Activated CD4-positive, alpha-beta T cell treated with anti-CD3 and anti-CD28 coated beads, Interleukin-2, amount 50 U/mL, for 4 hours (primary cell): ENCODE measurements at places on chromosomes 6 and 20.

DNA sequence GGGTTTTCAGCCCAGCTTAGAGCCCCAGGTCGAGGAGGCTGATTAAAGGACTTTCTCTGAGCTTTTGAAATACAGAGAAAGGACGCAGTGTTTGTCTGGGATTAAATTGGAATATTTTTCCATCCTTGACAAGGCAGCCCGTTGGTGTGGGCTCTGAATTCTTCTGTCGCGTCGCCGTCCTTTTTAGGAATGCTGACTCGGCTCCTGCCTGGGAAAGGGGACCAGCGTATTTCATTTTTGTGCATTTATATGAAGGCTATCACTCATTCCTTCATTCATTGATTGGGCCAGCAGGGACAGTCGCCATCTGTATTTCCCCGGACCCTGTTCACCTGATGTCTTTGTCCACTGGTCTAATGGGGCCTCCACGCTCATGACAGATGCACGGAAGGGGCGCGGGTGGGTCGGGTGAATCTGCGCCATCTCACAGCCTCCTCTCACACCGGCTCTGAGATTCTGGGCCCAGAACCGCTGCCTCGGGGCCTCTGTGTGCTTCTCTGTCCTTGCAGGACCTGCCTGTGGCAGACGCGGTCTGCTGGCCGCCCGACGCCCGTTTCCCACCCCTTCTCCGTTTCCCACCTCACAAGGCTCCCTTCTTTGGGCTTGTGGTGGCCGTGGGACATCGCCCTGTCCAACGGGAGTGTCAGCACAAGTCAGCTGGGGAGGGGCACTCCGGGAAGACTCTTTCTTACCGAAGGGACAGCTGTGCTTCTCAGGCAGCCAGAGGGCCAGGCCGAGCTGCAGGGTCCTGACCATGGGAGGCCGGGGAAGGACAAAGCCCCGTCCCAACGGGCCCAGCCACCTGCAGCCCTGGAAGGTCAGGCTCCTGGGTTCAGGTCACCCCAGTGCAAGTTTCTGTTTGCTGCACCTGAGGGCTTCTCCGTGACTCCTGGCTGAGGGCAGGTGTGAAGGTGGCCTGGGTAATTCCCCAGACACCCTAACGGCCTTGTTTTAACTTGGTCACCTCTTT is 157.3 kb downstream of the TAF4 start:
- no peak for DNase-seq

GRCh38 chr6:137272403-137272802 is 53.2 kb upstream of the IFNGR1 start:
- DNase-seq: no peak

- DNase-seq: no peak
Observed at GRCh38 chr6:9507136-9507895, 907.6 kb downstream of the TFAP2A start.

DNA sequence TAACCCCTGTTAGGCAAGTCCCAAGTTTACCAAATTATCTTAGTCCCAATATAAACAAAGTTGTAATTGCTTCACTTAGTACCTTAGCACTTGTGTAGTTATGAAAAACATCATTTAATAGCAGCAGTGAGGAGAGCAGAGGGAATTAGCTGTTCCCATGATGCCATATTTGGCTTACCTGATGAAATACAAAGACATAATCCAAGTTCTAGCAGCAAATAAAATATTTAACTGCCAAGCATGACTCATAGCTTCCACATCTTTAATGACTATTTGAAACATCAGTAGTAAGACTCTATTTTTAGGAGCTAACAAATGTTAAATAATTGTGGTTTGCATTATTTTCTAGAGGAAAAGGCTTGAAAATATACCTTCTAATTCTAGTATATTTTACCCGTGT is 94.0 kb upstream of the MCHR2 start:
- DNase-seq: no peak

DNA sequence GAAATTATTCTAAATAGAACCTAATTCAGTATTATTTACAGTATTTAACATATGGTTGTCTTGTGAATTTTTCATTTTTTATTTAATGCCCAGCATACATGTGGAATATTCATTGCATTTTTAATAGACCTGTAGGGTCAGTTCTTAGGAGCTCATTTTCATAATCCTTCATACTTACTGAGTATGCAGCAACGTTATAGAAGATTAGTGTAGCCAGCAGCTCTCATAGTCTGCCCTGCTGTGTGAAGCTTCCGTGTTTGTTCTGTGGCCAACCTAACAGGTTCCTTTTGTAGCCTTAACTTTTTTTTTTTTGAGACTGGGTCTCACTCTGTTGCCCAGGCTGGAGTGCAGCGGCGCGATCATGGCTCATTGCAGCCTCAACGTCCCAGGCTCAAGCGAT is 261.4 kb downstream of the ARID1B start:
- no peak for DNase-seq

- no peak for DNase-seq
Observed at GRCh38 chr20:48530957-48531356, 296.8 kb downstream of the PREX1 start.

- no peak for DNase-seq
Observed at GRCh38 chr6:169165561-169166300, 87.9 kb downstream of the THBS2 start.

DNA sequence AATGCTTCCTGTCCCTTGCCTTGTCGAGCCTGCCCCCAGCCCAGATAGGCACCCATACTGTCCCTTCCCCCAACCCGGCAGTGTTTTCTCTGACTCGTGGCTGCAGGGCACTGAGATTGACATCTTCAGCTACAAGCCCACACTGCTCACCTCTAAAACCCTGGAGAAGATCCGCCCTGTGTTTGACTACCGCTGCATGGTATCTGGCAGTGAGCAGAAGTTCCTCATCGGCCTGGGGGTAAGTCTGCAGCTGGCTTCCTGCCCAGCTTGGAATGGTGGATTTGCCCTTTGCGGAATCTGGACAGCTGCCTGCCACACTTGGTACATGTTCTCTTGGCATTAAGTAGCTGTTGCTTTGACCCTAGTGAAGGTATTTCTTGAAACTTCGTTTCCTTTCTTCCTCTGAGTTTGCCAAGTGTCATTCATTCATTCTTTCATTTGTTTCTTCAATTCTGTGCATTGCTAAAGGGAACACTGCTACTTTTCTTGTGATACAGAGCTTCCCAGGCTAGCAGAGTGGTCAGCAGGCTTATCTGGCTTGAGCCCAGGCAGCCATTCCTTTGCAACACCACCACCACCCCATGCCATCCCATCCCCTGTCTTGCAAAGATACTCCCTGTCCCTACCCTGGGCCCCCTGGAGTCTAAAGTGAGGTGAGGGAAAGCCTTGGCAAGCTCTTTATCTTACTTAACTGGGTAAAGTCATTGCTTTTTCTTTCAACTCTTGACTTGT is 26.2 kb downstream of the CCDC167 start:
- no peak for DNase-seq
